K562 (cell line): ENCODE measurements at places on chromosomes 6 and 20. TPM values are rescaled to one million over a fixed set of nuclear protein-coding genes. Genes with fewer than 3 reads are reported as not detected.

The IRF4 gene
- total RNA-seq = 0.33 and 1.3 TPM in 2 replicates

DNA sequence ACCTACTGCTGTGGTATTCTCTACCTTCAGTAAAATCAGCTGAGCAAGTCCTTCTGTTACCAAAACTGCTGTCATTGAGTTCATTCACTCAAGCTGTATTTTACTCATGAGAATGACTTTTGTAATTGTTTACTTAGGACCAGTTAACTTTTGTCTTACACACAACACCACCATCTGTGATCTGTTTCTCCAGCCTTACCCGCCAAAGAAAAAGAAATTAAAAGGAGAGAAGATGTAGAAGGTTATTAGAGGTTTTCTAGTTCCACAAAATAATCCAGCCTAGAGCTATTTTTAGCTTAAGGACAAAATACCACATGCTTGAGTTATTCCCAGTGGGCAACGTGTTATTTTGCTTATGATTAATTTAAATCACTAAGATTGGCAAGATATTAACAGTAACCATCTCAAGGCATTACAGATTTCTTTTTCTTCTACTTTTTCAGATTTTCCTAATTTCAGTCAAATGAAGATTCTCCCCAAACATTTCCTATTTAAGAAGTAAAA lies 38.2 kb downstream of the FAM8A1 start:
- H3K27me3 ChIP-seq = no peaks in the 10 kb centered on the region
- H3K27ac ChIP-seq = no peak overlapping the region
- no peak for DNase-seq
- peaks cover 94% of the 10 kb centered on the region for H3K36me3 ChIP-seq

- H3K27ac ChIP-seq = no peak overlapping the region
- no peaks in the 10 kb centered on the region for H3K36me3 ChIP-seq
- DNase-seq = no peak
- no peak overlapping the region for H3K4me3 ChIP-seq
Observed at GRCh38 chr20:16438100-16438499, 135.1 kb downstream of the KIF16B start.

DNA sequence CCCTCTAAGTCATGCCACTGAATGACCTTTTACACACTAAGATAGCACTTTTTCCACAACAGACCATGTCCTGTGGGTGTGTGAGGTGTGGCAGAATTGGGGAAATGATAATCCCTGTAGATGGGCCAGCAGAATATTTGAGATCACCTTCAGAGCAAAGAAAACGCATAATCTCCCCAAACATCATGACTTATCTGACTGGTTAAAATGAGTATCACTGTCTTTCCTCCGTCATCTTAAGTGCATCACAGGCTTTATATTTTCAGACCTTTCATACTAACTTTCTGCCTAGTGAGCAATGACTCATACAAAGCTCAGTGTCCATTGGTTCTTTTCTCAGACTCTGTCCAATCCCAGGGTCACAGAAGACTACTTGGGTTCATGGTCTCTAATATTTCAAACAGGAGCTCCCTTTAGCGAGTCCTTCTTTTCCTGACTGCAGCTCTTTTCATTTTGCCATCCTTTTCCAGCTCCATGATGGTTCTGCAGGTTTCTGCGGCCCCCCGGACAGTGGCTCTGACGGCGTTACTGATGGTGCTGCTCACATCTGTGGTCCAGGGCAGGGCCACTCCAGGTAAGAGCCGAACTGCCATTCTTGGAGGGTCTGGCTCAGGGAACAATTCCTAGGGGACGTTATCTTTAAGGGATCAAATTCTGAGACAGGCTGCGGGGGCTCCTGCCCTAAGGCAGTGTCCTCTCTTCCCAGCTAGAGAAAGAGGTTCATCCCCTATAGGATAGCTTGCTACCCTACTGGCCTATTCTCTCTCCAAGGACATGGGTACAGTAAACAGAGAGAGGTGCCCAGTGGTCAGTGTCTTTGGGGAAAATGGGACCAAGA lies at the start of gene HLA-DPB1:
TSS of gene HLA-DPB1 (plus strand) at position 423 of the 838 bp plus-strand sequence. CDS start at position 475, 52 bp downstream.
- H3K36me3 ChIP-seq = no peaks in the 10 kb centered on the region
- peaks cover 41% of the 10 kb centered on the region for H3K27me3 ChIP-seq
- no peak within 1 kb of the TSS for H3K4me3 ChIP-seq
- peak; percentile 49 for DNase-seq
- no peaks in the 10 kb centered on the region; the same call in 1 of the 3 replicates for H3K4me1 ChIP-seq

- no peaks in the 10 kb centered on the region for H3K27me3 ChIP-seq
- H3K36me3 ChIP-seq = no peaks in the 10 kb centered on the region
- peaks cover 62% of the 10 kb centered on the region for H3K4me1 ChIP-seq
- no peak for DNase-seq
- H3K27ac ChIP-seq = peak overlapping the region; percentile 14; the same call in 2 of the 3 replicates
Observed at GRCh38 chr6:2976571-2977085, 5.3 kb upstream of the SERPINB6 start.

The METTL24 gene
- total RNA-seq = not detected in 2 replicates

- H3K4me1 ChIP-seq = no peaks in the 10 kb centered on the region; the same call in 1 of the 2 replicates
- H3K4me3 ChIP-seq = no peak overlapping the region
- H3K27ac ChIP-seq = no peak overlapping the region
- no peak for DNase-seq
Observed at GRCh38 chr6:4813055-4813454, 36.9 kb downstream of the CDYL start.

DNA sequence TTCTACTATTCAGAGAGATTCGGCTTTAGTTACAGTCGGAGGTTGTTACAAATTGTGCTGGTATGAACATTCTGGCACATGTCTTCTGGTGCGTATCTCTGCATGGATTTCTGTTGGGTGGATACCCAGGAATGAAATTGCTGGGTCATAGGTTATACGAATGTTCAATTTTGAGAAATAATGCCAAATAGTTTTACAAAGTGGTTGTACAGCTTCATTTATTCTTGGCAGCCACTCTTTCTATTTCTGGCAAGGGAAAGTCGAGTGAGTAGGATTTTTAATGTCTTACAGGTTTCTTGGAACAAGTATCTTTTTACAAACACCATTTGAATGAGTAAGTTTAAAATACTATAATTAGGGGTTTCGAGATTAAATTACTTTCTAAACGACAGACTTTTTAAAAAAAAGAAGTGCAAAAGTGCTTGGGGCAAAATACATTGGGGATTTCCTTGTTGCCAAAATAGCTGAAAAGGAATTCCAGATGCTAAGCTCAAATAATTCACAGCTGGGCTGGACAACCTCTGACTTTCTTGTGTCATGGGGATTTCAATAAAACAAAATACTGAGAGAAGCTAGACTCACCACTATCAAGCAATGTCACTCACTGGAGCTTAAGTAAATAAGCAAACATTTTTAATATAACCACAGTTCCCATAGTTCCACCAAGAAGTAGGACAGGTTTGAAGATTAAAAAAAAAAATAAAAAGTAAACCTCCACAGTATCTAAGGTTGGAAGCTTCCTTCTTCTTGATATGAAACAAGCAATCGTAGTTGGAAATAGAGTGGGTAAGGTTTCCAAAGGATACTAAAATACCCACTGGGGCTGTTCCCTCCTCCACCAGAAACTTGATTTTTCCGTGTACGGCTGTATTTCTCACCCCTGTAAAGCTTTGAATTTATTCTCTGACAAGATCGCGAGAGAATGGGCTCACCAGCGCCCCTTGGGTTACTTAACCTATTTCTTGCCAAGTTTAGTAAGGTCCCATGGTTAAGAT lies 21.6 kb upstream of the GFOD1 start:
- no peaks in the 10 kb centered on the region for H3K36me3 ChIP-seq
- H3K4me1 ChIP-seq = peaks cover 4% of the 10 kb centered on the region; the same call in 1 of the 2 replicates
- DNase-seq = no peak
- no peak overlapping the region for H3K27ac ChIP-seq
- H3K4me3 ChIP-seq = no peak overlapping the region

GRCh38 chr6:168395983-168396382 lies 45.0 kb upstream of the SMOC2 start:
- H3K36me3 ChIP-seq = no peaks in the 10 kb centered on the region
- H3K27ac ChIP-seq = no peak overlapping the region
- no peak overlapping the region for H3K4me3 ChIP-seq
- DNase-seq = no peak
- H3K4me1 ChIP-seq = no peaks in the 10 kb centered on the region

GRCh38 chr6:119148098-119148824 lies 69.8 kb upstream of the FAM184A start:
- H3K27ac ChIP-seq = peak overlapping the region; percentile 85
- peak; percentile 32 for DNase-seq
- no peaks in the 10 kb centered on the region for H3K27me3 ChIP-seq
- no peak overlapping the region for H3K4me3 ChIP-seq

The TFAP2D gene
- total RNA-seq = not detected in 2 replicates

The ANKEF1 gene
- 2.0 TPM in 2 replicates for total RNA-seq

DNA sequence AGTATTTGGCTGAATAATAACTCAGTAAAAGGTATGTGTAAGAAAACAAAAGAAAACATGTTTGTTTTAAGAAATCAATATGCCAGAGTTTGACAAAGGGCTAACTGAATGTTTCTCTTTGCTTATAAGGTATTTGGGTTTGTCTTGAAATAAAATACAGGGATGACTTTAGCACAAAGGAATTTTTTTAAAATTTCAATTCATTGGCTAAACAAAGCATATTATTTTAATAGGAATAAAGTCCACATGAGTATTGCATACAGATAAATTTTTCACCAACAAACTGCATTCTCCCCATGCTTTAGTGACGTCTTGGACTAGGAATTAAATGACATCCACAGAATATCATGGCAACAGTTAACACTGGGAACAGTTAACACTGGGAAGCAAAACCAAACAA lies 480.0 kb upstream of the JAG1 start:
- no peaks in the 10 kb centered on the region for H3K36me3 ChIP-seq
- H3K27ac ChIP-seq = no peak overlapping the region
- H3K4me1 ChIP-seq = no peaks in the 10 kb centered on the region
- H3K27me3 ChIP-seq = no peaks in the 10 kb centered on the region
- no peak for DNase-seq

The MCM8 gene
- total RNA-seq = 21.5 and 21.8 TPM in 2 replicates
